Dermis lymphatic vessel endothelial cell (primary cell): ENCODE measurements at places on chromosomes 2 and 18. TPM values are rescaled to one million over a fixed set of nuclear protein-coding genes. Genes with fewer than 3 reads are reported as not detected.

Gene PID1
- total RNA-seq: 0.11 and 0.17 TPM in 2 replicates

Gene GLI2
- 0.09 and 0.76 TPM in 2 replicates for total RNA-seq

Gene RPRM
- total RNA-seq: not detected in 2 replicates

Gene TWSG1
- 37.2 and 44.6 TPM in 2 replicates for total RNA-seq

Gene BCS1L
- 17.7 and 19.7 TPM in 2 replicates for total RNA-seq

Gene SP5
- total RNA-seq: not detected in 2 replicates

Gene NT5C1B
- not detected in 2 replicates for total RNA-seq

Gene STPG4
- total RNA-seq: 0.11 and 0.17 TPM in 2 replicates

Gene PNPT1
- 17.8 and 22.4 TPM in 2 replicates for total RNA-seq

Gene LIMS2
- 4.2 and 5.1 TPM in 2 replicates for total RNA-seq

Gene TMEM247
- total RNA-seq: not detected in 2 replicates

Gene CABYR
- total RNA-seq: 0.22 and 1.0 TPM in 2 replicates

Gene CNGA3
- total RNA-seq: not detected in 2 replicates

Gene PARD3B
- total RNA-seq: 9.4 and 11.3 TPM in 2 replicates

Gene ZSWIM2
- total RNA-seq: not detected in 2 replicates

Gene NOL4
- not detected in 2 replicates for total RNA-seq

Gene PLCL1
- 0.11 and 0.69 TPM in 2 replicates for total RNA-seq

Gene CCDC138
- total RNA-seq: 4.3 and 5.9 TPM in 2 replicates
